ENCODE measurements at places on chromosomes 1 and 21.

- peak; percentile 37 for DNase-seq
Observed at GRCh38 chr1:110554871-110555801, 36.2 kb upstream of the KCNA10 start.

DNA sequence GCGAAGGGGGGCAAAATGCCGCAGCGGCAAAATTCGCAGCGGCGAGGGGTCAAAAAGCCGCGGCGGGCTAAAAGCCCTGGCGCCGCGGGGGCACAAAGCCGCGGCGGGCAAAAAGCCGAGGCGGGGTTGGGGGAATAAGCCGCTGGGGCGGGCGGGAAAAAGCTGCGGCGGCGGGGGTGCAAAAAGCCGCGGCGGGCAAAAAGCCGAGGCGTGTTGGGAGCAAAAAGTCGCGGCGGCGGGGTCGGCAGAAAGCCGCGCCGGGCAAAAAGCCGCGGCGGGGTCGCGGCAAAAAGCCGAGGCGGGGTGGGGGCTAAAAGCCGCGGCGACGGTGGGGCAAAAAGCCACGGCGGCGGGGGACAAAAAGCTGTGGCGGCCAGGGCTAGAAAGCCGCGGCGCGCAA, 3902.5 kb downstream of the SRGAP2C start:
- no peak for DNase-seq

DNA sequence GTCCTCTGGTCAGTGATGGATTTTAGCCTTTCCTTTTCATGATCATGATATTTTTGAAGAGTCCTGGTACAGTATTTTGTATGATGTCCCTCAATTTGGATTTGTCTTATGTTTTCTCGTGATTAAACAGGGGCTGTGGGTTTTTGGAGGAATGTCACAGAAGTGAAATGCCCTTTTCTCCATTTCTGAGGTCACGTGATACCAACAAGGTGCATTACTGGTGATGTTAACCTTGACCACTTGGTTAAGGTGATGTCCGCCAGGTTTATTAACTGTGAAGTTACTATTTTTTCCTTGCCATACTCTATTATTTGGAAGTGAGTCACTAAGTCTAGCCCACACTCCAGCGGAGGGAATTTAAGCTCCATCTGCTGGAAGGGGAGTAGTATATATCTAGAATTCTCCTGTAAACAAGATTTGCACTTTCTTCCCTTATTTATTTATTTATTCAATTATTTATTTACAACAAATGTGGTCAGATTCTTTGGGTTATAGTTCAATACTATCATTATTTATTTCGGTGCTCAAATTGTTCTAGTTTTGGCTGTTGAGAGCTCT, 123.4 kb downstream of the HIVEP3 start:
- no peak for DNase-seq

DNA sequence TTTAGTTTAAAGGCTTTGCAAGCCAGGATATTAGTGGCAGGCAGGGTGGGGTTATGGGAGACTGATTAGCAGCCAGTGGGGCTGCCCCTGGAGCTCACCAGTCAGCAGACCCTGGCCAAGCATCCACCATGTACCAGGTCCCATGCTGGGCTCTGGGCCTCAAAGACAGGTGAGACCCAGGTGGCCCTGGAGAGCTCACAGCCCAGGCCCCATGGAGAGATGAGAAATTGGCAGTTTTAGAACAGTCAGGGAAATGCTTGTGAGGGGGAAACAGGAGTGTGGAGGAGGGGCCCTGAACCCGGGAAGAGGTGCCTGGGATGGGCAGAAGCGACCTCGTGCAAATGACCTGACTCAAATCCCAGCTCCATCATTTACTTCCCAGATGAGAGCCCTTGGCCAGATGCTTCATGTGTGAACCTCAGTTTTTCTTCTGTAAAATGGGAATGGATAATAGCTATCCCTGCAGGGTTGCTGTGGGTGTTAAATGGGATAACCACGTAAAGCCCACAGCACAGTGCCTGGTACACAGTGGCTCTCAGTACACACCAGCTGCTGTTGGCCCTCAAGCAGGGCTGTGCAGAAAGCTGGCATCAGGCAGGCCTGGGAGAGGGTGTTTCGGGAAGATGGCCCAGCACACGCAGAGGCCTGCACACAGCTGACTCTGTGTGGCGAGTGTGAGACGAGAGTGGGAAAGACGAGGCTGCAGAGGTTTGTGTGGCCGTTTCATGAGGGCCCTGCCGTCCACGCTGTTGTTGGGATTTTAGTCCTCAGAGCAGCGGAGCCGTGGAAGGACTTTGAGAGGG, 518.5 kb downstream of the PTPRU start:
- no peak for DNase-seq

DNA sequence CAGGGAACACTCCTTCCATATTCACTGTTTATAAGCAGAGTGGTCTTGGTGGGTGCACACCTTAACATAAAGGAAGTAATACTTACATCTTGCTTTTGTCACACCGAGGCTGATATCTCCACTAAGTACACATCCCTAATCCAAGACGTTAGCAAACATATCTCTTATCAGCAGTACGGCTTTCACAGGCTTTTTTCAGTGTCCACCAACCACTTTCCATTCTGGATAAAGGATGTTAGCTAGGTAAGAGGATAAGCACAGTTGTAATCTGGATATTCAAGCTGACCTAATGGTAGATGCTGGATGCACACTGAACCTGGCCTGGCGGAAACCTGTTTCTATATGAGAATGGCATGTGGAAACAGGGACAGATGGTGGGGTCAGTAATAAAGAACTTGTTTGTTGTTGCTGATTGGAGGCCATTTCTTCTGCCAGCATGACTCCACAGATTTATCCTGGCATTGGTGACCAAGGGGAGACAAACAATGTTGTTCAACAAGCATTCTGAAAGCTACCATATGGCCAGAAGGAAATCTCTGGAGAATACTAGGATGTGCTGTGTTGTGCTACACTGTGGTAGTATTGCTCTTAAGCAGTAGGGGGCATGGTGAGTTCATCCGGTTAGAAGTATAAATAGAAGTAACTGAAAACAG, 416.4 kb downstream of the PTBP2 start:
- no peak for DNase-seq

All from T-helper 9 cell (primary cell).